ENCODE measurements at places on chromosomes 13 and 19.

GRCh38 chr19:40200341-40201099 is 9.3 kb downstream of the MAP3K10 start:
- no peak for DNase-seq

GRCh38 chr19:43777163-43777695 is 3.5 kb downstream of the KCNN4 start:
- DNase-seq = no peak

DNA sequence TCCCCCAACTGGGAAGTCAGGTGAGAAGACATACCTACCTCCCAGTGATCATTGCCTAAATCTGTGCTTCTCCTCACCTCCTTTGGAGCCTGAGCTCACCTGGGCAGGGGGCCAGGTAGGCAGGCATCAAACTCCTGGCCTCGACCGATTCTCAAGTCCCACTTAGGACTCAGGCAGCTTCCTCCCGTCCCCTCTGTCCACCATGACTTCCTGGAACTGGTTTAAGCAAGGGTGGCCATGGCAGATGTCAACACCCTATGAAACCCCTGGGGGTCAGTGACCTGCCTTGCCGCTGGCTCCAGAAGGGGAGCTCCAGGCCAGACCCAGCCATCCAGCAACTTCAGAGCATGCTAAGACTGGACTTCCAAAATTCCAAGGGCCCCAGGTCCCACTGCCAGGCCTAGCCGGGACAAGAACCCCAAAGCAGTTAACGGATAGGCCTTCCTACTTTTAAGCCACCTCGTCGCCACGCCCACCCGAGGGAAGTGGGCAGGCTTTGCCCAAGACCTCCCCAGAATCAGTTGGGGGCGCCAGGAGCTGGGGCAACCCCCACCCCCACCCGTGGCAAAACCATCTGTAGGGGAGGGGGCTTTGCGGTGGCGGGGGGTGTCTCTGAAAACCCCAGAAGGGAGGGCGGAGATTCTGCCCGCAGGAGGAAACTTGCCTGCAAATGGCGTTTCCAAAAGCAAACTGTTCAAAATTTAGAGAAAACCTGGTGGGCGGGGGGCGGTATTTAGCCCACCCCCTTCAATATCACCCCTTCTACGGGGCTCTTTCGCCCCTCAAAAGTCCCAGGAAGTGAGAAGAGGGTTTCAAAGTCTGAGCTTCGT is 657 bp downstream of the PLIN3 start:
- no peak for DNase-seq

DNA sequence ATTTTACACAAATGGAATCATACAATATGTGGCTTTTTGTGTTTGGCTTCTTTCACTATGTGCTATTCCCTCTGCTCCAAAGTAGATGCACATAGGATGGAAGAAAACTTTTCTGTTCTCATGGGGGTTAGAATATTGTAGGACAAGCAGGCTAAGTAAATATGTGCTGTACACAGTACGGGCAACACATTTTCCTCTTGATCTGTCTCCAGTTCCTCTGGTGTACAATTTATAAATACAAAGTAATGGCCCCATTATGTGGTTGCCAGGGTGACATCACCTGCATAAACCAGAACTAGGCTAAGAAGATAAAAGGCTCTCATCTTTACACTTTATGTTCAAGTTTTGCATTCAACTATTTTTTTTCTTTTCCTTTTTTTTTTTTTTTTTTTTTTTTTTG is 41.0 kb upstream of the SOX21 start:
- peak; percentile 12 for DNase-seq
